ENCODE measurements at places on chromosomes 2 and 18. TPM values are rescaled to one million over a fixed set of nuclear protein-coding genes. Genes with fewer than 3 reads are reported as not detected.

Gene FHL2
- 132 TPM for total RNA-seq

Gene CASP10
- 9.8 TPM for total RNA-seq

DNA sequence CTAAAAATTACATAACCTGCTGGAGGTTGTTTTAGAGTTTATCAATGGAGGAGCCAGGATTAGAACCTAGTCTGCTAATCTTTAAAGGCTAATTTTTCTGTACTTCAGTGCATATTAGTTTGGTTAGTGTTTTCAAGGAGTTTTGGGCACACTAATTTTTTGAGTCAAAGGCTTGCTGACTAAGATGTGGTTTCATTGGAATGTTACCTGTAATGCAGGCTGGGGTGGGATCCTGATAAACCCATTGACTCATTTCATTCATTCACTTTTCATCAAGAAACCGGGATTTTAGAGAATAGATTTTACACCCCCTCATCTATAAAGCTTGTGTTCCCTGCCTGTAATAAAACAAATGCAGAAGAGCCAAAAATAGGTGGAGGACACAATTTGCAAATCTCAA, 91.9 kb upstream of the IL1R2 start:
- H3K4me3 ChIP-seq, result no peak overlapping the region
- no peaks in the 10 kb centered on the region for H3K4me1 ChIP-seq
- DNase-seq, result no peak
- no peak overlapping the region for H3K27ac ChIP-seq

DNA sequence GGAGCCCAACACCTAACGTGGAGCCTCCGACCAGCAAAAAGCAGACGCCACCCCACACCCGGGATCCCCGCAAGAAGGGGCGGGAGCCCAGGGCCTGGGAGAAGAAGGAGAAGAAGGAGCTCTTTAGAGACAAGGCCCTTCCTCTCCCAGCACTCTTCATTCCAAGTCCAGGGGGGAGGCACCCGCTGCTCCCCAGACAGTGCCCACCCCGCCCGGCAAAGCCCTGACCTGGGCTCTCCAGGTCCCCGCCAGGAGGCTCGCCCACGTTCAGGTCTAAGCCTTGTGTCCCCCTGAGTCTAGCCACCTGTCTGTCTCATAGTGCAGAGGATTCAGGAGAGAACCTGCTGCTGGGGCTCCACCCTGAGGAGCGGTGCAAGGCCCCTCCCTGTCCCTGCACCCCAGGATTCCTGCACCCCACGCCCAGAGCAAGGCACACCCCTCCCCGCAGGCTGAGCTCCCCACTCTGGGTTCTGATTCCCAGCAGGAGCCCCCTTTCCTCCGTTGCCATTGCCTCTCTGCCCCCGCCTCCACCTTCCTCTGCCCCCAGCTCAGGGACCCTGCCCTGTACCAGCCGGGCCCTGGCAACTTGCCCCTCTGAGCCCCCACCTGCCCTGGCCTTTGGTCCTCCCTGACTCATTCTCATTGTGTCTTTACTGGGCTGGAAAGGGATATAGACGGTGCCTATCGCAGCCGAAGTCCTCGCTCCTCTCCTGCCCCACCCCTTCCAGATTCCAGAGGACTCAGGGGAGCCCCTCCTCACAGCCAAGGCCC, 33.5 kb upstream of the GPC1 start:
- no peaks in the 10 kb centered on the region for H3K4me1 ChIP-seq
- H3K4me3 ChIP-seq, result no peak overlapping the region
- H3K36me3 ChIP-seq, result no peaks in the 10 kb centered on the region
- no peak for DNase-seq
- no peaks in the 10 kb centered on the region for H3K27me3 ChIP-seq

DNA sequence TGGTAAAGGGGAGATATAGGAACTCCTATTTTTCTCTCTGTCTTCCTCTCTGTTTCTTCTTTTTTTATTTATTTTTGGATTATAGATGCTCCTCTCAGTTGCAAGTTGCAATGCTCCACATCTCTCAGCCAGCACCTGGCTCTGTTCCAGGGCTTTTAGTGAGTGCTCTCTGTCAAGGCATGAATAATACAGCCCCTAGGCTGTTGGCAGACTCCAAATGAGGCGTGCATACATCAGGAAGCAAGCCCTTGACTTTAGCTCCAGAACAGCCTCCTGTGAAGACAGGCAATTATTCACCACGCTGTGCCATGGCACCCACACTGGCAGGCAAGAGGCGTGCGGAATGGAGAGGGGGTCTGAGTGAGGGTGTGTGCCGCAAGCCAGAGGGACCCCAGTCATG, 228.1 kb upstream of the PXDN start:
- DNase-seq, result peak; percentile 20
- no peaks in the 10 kb centered on the region for H3K4me1 ChIP-seq
- H3K27me3 ChIP-seq, result no peaks in the 10 kb centered on the region
- no peak overlapping the region for H3K4me3 ChIP-seq
- no peaks in the 10 kb centered on the region for H3K36me3 ChIP-seq
- H3K27ac ChIP-seq, result no peak overlapping the region

All from prostate gland (tissue), 2 donors.